ENCODE measurements at places on chromosomes 3 and 15. TPM values are rescaled to one million over a fixed set of nuclear protein-coding genes. Genes with fewer than 3 reads are reported as not detected.

COL6A5 gene
- not detected for total RNA-seq

FBXL22 gene
- total RNA-seq: not detected

RPL4 gene
- total RNA-seq: 3,590 TPM

GABRR3 gene
- total RNA-seq: not detected

SPINK8 gene
- total RNA-seq: not detected

MESP2 gene
- total RNA-seq: not detected

SHISA5 gene
- total RNA-seq: 26.8 TPM

GRCh38 chr15:92505611-92506010 is 111.9 kb downstream of the ST8SIA2 start:
- no peak overlapping the region for H3K27ac ChIP-seq
- no peak for DNase-seq
- no peak overlapping the region for H3K4me3 ChIP-seq
- no peaks in the 10 kb centered on the region for H3K27me3 ChIP-seq
- no peaks in the 10 kb centered on the region for H3K36me3 ChIP-seq

GRCh38 chr3:194100856-194101390 is 35.0 kb upstream of the HES1 start:
- no peak overlapping the region for H3K27ac ChIP-seq
- no peaks in the 10 kb centered on the region for H3K36me3 ChIP-seq
- peaks cover 18% of the 10 kb centered on the region for H3K4me1 ChIP-seq
- H3K4me3 ChIP-seq: no peak overlapping the region

- no peaks in the 10 kb centered on the region for H3K4me1 ChIP-seq
- no peak for DNase-seq
- no peaks in the 10 kb centered on the region for H3K36me3 ChIP-seq
- H3K27me3 ChIP-seq: no peaks in the 10 kb centered on the region
Measured at GRCh38 chr3:67979342-67979741, 324.9 kb upstream of the SUCLG2 start.

- no peaks in the 10 kb centered on the region for H3K36me3 ChIP-seq
- H3K4me3 ChIP-seq: no peak overlapping the region
- no peak overlapping the region for H3K27ac ChIP-seq
- no peaks in the 10 kb centered on the region for H3K27me3 ChIP-seq
- no peaks in the 10 kb centered on the region for H3K4me1 ChIP-seq
- DNase-seq: no peak
Measured at GRCh38 chr3:111712294-111713167, 117.4 kb upstream of the ZBED2 start.

- H3K4me3 ChIP-seq: no peak overlapping the region
- no peak overlapping the region for H3K27ac ChIP-seq
- H3K36me3 ChIP-seq: no peaks in the 10 kb centered on the region
- DNase-seq: no peak
- no peaks in the 10 kb centered on the region for H3K27me3 ChIP-seq
Measured at GRCh38 chr15:72511536-72511935, 37.4 kb downstream of the ARIH1 start.

DNA sequence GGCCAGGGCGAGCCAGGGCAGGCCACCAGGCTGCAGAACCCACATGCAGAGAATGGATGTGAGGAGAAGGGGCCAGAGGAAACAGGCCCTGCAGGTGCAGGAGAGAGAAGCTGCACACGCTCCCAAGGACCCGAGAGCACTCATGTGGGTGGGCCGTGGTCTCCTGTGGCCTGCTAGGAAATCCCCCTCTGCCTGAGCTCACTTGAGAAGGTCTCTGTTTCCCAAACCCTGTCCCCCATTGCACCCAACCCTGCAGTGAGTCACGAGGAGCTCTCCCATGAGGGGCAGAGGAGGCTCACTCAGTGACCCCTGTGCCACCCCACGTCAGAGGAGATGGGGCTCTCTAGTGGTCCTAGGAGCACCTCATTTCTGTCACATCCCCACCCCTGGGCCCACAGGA is 111.1 kb downstream of the KLF13 start:
- no peak overlapping the region for H3K4me3 ChIP-seq
- no peaks in the 10 kb centered on the region for H3K36me3 ChIP-seq
- no peak overlapping the region for H3K27ac ChIP-seq
- no peaks in the 10 kb centered on the region for H3K27me3 ChIP-seq
- no peak for DNase-seq

GRCh38 chr15:55267401-55268175 is 22.0 kb downstream of the RAB27A start:
- H3K4me1 ChIP-seq: no peaks in the 10 kb centered on the region
- no peak for DNase-seq
- no peaks in the 10 kb centered on the region for H3K27me3 ChIP-seq
- H3K4me3 ChIP-seq: no peak overlapping the region
- no peak overlapping the region for H3K27ac ChIP-seq
- H3K36me3 ChIP-seq: no peaks in the 10 kb centered on the region

Data from gastrocnemius medialis (tissue), 4 donors.